NCI-H446 treated with DMSO at 0.1 percent for 48 hours (cell line): ENCODE measurements at places on chromosomes 1 and 21.

GRCh38 chr1:162500805-162501204 lies 3.2 kb downstream of the UHMK1 start:
- DNase-seq = no peak

- DNase-seq = no peak
These were observed 152.9 kb upstream of the DAB1 start for GRCh38 chr1:57576756-57577155.

GRCh38 chr1:184462155-184462554 lies 75.3 kb downstream of the C1orf21 start:
- no peak for DNase-seq

DNA sequence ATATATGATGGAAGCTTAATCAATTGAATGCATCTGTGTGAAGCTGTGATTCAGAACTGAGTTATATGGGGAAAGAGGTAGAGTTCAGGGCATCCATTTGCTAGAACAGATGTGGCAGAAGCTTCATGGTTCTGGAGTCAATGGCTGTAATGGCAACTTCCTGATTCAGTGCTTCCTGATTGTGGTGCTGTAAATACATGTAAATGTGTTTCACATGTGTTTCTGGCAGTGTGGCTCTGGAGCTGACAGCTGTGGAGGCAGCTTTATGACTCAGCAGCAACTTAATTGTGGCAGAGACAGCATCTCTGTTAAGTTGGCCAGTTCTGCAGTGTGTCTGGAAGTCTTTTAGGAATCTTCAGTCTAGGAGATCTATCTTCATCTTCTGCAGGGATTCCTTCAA lies 226.6 kb upstream of the ZRANB2 start:
- DNase-seq = peak; percentile 25

DNA sequence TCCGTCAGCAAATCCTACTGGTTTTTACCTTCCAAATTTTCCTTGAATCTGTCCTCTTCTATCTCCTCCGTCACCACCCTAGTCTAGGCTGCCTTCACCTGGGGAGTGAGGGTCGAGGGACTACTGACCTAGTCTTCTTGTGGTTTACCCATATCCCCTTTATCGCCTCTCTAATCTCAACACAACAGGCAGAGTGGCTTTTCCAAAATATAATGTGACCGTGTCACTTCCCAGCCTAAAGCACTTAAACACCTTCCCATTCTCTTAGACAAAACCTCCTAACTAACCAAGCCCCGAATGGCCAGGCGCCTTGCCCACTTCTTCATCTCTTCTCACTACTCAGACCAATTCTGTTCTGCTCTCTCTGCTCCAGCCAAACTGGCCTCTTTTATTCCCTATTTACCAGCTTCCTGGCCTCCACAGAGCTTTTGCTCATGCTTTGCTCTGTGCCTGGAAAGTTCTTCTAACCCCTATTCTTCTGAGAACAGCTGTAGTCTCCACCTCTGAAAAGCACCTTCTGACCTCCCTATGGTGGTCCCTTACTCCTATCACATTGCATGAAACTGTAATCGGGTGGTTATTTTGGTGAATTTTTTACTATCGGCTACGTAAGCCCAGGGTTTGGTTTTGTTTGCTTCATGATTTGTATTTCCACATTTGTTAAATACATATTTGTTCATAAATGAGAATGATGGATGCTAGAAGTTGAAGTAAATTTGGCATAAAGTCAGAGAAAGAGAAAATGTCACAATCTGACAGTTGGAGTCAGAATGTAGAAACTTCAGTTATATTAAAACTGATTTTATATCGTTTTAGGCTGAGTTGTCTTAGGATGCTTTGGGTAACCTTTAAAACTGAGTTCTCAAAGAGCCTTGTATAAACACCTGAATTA lies 1.2 kb upstream of the NBPF1 start:
- no peak for DNase-seq

DNA sequence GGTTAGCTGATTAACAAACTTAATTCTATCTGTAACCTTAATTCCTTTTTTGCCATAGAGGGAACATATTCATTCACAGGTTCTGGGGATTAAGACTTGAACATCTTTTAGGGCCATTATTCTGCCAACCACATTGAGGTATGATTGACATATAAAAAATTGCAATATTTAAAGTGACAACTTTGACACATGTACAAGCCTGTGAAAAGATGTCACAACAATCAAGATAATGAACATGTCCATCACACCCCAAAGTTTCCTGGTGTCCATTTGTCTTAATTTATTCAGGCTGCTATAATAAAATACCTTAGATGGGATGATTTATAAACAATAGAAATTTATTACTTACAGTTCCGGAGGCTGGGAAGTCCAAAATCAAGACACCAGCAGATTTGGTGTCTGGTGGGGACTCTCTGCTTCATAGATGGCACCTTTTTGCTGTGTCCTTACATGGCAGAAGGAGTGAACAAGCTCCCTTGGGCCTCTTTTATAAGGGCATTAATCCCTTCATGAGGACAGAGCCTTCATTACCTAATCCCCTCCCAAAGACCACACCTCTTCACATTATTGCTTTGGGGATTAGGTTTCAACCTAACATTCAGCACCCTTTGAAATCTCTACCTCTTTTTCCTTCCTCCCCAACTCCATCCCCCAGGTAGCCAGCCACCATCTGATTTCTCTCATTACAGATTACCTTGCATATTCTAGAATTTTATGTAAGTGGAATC lies 33.0 kb upstream of the TP53BP2 start:
- DNase-seq = no peak

GRCh38 chr1:243264717-243265116 lies 8.9 kb downstream of the SDCCAG8 start:
- DNase-seq = no peak

GRCh38 chr1:153649137-153649862 lies 9.2 kb upstream of the SNAPIN start:
- DNase-seq = no peak

- DNase-seq = no peak
These were observed 2.3 kb downstream of the ZBTB37 start for GRCh38 chr1:173870252-173871075.

DNA sequence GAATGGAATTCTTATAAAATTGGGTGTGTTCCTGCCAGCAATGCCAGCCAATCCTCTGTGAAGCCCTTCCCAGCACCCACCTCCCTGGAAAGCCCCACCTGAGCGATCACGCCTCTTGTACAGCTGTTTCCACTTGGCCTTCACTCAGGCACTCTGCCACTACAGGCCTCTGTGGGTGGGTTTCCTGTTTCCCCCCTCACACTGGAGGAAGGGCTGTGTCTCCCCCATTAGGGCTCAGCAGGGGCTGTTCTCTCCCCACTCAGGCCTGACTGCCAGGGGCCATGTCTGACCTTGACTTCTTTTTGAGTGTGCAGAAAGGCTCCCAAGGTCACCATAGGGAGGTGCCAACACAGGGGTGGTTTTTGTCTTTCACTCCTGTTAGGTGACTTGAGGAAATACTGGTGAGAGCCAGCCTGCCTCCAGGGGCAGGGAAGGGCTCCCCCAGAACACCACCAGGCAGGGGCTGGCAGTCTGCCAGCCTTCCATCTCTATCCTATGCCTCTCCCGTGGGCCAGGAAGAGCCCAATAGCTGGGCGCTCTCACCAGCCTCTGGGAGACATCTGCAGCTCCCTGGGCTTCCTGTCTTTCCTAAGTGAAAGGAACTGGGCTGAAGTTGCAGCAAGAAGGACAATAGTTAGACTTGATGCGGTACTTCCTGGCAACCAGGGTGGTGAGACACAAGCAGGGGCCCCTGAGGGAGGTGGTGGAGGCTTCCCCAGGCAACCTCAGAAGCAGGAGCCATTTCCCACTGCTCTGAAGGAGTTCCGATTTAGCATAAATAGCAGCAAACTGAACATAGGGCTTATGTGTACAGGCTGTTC lies 49.1 kb downstream of the ELK4 start:
- no peak for DNase-seq

DNA sequence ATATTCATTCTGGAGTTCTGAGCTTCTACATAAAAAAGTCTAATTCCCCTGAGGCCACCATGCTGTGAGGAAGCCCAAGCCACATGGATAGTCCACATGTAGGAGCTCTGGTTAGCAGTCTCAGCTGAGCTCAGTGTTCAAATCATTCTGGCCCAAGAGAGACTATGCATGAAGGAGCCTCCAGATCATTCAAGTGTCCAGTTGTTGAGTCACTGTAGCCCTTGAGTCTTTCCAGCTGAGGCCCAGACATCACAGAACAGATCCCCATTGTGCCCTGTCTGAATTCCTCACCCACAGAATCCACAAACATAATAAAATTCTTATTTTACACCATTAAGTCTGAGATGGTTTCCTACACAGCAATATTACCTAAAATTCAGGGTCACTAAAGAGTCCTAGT lies 107.0 kb upstream of the NGF start:
- DNase-seq = no peak

DNA sequence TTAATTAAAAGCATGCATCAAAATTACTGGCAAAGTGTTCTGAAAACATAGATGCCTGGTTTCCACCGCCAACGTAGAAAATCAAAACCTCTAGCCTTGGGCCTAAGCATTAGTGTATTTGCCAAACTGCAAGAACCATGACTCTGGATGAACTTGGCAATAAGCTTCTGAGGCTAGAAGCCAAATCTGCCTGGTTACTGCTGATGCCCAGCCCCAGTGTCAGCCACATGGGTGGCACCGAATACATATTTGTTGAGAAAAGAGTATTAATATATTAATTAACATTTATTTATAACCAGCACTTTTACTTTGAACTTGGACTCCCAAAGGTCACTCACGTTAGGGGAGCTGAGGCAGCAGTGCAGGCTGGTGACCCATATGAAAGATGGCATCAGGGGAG lies 140.6 kb upstream of the HMGB4 start:
- DNase-seq = no peak

GRCh38 chr1:25954282-25954938 lies 43.5 kb downstream of the PAFAH2 start:
- DNase-seq = no peak

- DNase-seq = no peak
These were observed 1.1 kb upstream of the FOXD3 start for GRCh38 chr1:63321066-63321784.

- DNase-seq = peak; percentile 50
These were observed 68.5 kb downstream of the DYRK1A start for GRCh38 chr21:37435120-37435519.

DNA sequence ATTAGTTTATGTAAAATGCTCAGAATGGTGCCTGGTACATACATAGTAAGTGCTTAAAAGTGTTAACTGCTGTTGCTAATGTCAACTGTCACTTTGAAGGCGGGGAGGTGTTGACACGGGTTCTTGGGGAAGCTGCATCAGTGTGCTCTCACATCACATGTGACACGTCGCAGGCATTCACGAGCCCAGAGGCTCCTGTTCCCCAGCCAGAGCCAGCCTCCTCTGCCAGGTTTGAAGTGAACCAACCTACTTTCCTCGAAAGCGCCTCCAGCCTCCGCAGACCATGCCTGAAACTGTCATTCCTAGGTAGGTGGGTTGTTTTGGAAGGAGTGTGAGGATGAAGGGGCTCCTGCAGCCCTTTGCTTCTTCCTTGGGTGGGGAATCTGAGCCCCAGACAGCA lies 13.8 kb downstream of the GALNT2 start:
- no peak for DNase-seq

- no peak for DNase-seq
These were observed 58.6 kb upstream of the NBPF3 start for GRCh38 chr1:21381354-21381753.

GRCh38 chr1:192552760-192553191 lies 22.8 kb upstream of the RGS1 start:
- no peak for DNase-seq

DNA sequence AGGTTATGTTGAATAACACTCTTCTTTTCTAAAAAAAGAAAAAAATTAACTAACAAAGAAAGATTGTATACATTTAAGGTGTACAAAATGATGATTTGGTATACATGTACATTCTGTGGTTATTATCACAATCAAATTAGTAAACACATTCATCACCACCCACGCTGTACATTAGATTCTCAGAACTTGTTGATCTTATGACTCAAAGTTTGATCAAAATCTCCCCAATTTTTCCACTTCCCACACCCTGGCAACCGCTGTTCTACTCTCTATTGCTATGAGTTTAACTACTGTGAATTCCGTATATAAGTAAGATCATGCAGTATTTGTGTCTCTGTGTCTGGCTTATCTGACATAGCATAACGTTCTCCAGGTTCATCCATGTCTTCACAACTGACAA lies 469.5 kb upstream of the CHRM3 start:
- no peak for DNase-seq

GRCh38 chr1:41492341-41492848 lies 7.9 kb upstream of the EDN2 start:
- no peak for DNase-seq

DNA sequence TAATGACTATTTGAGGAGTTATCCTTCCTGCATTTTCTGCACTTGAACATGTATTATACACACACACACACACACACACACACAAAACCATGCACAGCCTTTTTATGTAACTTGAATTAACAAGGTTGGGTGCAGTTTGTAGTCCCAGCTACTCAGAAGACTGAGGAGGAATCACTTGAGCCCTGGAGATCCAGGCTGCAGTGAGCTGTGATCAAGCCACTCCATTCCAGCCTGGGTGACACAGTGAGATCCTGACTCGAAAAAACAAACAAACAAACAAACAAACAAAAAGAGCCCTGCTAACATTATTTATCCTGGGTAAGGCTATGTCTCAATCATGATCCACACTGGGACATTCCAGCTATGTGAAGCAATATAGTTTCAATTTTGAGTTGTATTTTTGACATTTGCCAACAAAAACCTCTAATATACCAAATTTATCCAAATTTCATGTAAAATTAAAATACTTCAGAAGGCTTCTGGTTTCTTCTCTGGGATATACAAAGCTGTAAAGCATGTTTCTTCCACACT lies 156.8 kb downstream of the NTPCR start:
- no peak for DNase-seq

- DNase-seq = no peak
These were observed 23.2 kb downstream of the MCOLN2 start for GRCh38 chr1:84973498-84974334.
